ENCODE measurements at places on chromosomes 2 and 18.

DNA sequence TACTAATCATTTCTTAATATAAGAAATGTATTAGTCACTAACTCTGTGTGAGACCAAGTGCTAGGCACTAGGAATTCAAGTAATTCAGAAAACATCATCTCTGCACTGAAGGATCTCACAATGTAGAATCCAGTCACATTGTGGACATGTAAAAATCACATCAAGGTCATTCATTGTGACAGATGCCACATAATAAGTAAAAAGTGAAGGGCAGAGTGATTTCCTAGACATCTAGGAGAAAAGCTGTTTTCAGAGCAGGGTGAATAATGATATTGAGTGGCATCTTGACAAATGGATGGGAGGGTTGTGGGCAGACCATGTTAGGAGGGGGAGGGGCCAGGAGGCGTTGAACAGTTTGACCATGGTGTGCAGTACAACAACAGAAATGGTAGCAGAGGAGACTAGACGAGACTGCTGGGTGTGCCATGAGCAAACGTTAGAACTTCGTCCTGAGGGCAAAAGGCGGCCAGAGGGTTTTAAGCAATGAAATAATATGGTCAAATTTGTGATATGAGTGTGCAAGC, 93.8 kb downstream of the DTNA start:
- DNase-seq, result no peak

DNA sequence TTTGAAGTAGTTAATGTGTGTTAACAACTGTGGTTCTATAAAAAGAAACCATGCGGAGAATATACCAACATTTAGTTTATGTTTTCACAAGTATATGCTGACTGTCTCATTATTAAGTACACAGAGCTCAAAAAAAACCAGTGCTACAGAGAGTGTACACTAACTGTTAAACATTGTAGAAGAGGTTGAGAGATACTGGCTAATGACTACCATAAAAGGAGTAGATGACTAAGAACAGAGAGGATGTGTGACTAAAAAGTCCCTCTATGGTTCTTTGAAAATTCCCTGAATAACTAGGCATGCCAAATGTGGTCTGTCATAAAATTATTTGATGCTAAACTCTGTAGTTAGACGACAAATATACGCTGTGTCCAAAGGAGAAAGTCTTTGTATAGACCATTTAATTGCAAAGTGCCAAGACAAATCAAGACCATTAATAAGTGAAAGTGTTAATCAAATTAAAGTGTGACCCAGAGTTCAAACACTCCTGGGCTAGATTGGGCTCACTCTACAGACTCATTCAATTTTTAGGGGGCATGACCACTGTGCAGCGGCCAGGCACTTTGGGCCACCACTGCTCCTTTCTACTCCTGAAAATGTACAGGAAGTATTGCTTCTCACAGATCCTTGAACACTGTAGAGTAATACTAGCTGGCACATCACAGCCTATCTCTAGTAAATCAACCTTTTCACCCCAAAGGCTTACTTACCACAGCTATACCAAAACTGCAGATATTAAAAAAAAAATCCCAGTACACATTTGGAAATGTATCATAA, 45.1 kb upstream of the SERTAD2 start:
- DNase-seq, result no peak

- DNase-seq, result no peak
Measured at GRCh38 chr18:2672872-2673271, 17.3 kb downstream of the SMCHD1 start.

DNA sequence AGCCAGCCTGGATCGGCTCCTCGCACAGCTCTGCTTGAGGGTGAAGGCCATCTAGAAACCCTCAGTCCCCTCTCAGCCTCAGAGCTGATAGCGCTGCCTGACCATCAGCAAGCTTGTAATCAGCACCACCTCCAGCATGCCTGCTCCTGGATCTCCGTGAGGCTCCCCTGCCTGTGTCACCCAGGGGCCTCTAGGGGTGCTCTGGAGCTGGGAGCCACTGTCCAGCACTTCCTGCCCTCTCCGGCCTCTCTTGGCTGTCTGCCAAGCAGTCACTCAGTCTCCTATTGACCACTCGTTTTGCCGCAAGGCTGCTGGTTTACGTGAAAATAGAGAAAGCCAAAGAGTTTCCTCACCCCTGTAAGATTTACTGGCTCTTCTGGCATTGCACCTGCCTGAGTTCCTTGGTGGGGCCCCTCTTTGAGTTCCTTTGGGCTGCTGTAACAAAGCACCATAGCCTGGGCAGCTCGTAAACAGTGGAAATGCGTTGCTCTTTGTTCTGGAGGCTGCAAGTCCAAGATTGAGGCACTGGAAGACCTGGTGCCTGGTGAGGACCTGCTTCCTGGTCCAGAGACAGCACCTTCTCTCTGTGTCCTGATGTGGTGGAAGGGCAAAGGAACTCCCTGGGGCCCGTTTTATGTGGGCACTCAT, 17.9 kb downstream of the CAPN10 start:
- DNase-seq, result no peak

DNA sequence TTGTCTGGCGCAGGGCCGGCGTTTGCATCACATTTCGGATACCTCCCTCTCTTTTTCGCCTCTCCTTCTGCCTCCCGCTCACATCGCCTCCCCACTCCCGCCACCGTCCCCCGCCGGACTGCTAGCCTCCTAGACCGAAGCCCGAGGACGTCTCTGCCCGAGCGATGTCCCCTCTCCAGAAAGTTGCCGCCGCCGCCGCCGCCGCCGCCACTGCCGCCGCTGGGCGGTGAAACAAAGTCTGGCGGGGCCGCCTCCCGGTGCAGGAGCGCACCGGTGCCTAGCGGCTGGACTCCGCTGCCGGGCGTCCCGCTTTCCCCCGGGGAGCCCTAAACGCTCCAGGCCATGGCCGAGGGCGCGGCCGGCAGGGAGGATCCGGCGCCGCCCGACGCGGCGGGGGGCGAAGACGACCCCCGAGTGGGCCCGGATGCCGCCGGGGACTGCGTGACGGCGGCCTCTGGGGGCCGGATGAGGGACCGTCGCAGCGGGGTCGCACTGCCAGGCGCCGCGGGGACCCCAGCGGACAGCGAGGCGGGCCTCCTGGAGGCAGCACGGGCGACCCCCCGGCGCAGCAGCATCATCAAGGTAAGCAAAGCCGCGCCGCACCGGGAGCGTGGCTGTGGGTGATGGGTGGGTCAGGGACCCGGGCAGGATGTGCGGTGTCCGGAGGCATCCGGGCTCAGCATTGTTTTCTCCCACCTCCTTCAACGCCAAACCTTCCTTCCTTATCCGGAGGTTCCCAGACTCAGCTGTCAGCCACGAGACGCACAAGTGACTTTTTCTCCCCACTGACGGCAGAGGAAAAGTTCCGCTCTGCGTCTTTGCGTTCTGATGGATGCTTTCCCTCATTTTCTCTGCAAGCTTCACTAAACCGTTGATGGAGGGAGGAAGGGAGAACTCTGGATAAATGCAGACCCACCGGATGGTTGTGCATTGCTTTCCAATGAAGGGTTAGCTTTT, 643 bp downstream of the PLCL1 start:
- peak; percentile 48 for DNase-seq

- DNase-seq, result no peak
Measured at GRCh38 chr2:16135913-16136310, 195.6 kb downstream of the MYCN start.

DNA sequence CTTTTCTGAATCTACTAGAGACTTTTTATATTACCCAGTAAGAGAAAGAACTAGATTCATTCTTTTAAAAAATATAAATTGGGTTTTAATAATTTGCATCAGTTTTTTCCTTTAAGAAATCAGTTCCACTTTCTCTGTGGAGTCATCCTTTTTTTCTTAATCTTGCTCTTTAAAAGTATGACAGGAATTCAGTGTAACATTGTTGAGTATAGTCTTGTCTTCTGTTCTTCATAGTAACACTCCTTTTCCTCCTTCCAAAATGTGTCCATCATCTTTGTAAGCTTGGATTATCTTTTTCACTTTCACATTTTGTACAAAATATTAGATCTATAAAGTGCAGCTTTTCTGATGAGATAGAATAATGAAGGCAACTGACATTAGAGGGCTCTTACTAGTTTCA, 135.4 kb downstream of the HAUS1 start:
- no peak for DNase-seq

- peak; percentile 24 for DNase-seq
Measured at GRCh38 chr2:235746257-235746934, 252.6 kb downstream of the AGAP1 start.

- no peak for DNase-seq
Measured at GRCh38 chr18:48739266-48740067, 200.6 kb downstream of the CTIF start.

DNA sequence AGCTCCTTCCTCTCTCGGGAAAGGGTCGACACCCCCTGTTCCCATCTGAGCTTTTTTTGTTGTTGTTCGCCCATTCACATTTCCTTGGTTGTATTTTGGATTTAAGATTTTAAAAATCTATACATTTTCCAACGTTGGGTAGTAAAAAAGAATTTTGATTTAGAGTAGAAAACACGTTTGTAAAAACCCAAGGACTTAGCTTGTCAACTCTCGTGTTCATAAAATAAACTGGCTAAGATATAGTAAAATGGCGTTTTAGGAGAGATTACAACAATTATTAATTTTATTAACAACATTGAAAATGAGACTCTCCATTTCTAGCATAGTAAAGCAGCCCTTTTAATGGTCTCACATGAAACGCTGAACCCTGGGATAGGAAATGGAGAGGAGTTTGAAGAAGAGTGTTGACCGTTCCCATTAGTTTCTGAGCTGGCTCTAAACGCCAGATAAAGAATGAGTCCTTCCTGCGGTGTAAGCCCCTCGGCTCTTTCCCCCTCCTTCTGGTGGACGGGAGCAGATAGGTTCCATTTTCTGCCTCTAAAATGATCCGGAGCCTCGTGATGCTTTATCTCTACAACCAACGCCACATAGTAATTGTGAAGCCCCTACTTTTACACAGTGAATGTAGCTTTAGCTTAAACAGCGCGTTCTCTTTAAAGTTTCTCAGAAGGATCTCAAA, 24.0 kb upstream of the ZNF516 start:
- DNase-seq, result no peak

- DNase-seq, result no peak
Measured at GRCh38 chr2:83747141-83747540, 711.9 kb downstream of the SUCLG1 start.

- no peak for DNase-seq
Measured at GRCh38 chr2:121147766-121148165, 137.2 kb downstream of the TFCP2L1 start.

GRCh38 chr2:158806941-158807340, 11.8 kb downstream of the DAPL1 start:
- no peak for DNase-seq

GRCh38 chr2:67445652-67446268, 48.6 kb downstream of the ETAA1 start:
- no peak for DNase-seq

- DNase-seq, result no peak
Measured at GRCh38 chr2:175855794-175856453, 146.1 kb downstream of the LNPK start.

DNA sequence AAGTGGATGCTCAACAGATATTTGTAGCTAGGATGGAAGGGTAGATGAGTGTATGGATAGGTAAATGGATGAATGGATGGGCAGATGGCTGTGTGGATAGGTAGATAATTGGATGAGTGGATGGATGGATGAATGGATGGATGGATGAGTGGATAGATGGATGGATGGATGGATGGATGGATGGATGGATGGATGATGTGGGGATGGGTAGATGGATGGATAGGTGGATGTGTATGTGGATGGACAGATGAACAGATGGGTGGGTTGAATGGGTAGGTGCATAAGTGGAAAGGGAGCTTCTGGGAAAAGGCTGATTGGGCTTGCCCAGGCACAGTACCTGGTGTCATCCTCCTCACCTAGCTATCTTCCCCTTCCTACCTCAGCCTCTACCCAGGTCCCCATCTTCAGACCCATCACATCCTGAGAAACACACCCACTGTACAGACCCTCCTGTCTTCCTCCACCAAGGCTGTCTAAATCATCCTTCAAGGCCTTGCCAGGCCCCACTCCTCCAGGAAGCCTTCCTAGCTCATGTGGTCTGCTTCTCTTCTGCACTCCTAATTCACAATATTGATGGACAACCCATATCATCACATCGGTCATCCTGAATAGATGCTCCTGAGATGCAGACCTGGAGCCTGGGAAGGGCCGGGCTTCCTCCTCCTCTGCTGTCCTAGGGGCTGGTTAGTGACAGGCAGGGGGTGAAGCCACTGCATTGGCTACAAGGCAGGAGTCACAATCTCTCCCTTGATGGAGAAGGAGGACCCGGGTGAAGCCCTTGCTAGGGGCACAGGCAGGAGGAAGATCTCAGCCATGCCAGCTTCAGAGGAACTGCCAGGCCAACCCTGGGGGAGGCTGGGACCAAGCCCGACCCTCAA, 49.4 kb downstream of the SMAD7 start:
- no peak for DNase-seq
